ENCODE measurements at places on chromosomes 6 and 20.
A peak's percentile ranks its signal among the peaks of the same experiment; 100 is the strongest.

- no peak for DNase-seq
Observed at GRCh38 chr6:150486048-150486447, 113.6 kb upstream of the PLEKHG1 start.

- no peak for DNase-seq
Observed at GRCh38 chr6:154458565-154459470, 51.7 kb downstream of the CNKSR3 start.

- peak; percentile 65 for DNase-seq
Observed at GRCh38 chr6:37897818-37898515, 78.4 kb downstream of the ZFAND3 start.

DNA sequence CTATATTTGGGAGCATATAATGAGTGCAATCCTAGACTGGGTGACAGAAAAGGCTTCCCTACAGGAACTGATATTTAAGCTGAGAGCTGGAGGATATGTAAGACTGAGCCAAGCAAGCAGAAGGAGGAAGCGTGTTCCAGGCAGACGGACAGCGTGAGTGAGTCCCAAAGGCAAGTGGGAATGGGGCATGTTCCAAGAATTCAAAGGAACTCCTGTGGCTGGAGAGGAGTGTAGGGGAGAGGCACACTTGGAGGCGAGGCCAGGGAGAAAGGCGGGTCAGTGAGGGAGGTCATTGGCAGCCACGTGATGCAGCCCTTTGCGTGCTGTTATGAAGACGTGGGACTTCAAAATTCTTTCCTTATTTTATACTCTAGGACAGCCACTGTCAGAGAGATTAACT lies 27.9 kb upstream of the SGK1 start:
- DNase-seq: no peak

DNA sequence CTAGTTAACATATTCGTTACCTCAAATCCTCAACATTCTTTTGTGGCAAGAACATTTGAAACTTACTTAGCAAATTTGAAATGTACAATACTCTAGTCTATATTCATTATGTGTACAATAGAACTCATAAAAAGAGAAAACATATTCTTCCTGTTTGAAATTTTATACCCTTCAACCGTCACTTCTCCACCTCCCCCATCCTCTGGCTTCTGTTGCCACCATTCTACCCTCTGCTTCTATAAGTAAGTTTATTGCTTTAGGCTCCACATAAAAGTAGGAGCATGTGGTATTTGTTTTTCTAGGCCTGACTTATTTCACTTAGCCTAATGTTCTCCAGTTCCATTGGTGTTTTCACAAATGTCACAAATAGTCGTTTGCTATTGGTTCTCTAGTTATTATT lies 205.3 kb downstream of the TENT5A start:
- DNase-seq: no peak

- no peak for DNase-seq
Observed at GRCh38 chr6:148294059-148294458, 48.6 kb upstream of the SASH1 start.
